ENCODE measurements at places on chromosomes 12 and 14.

- DNase-seq, result no peak
Observed at GRCh38 chr14:61219256-61219655, 61.9 kb downstream of the TMEM30B start.

- DNase-seq, result no peak
Observed at GRCh38 chr14:50854521-50854920, 17.3 kb upstream of the ABHD12B start.

- DNase-seq, result no peak
Observed at GRCh38 chr12:89067421-89068187, 284.7 kb downstream of the DUSP6 start.

DNA sequence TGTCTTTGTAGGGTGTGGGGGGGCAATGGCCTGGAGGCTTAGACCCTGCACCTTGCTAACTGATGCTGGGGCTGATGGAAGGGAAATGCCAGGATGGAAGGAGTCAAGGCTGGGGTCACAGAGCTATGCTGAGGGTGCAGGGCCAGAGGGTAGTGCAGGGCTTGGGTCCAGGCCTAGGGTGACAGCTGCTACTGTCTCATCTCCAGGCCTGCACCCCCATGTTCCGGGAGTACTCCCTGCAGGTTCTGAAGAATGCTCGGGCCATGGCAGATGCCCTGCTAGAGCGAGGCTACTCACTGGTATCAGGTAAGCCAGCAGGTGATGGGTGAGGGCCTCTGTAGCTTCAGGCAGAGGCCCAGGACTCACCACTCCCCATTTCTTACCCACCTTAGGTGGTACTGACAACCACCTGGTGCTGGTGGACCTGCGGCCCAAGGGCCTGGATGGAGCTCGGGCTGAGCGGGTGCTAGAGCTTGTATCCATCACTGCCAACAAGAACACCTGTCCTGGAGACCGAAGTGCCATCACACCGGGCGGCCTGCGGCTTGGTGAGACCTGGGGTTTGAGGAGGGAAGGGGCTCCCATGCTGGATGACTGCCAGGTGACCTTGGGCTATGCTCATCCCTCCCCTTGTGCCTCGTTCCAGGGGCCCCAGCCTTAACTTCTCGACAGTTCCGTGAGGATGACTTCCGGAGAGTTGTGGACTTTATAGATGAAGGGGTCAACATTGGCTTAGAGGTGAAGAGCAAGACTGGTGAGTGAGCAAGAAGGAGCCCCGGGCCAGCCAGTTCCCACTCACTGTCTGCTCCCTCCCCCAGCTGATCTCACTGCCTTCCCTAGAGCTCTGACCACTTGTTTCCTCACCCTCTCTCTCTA, 4.1 kb downstream of the SHMT2 start:
- no peak for DNase-seq

GRCh38 chr12:6722863-6723262, 983 bp upstream of the COPS7A start:
- no peak for DNase-seq

GRCh38 chr12:95600567-95600966, 49.3 kb upstream of the USP44 start:
- no peak for DNase-seq

GRCh38 chr12:71685312-71685906, 473 bp upstream of the TMEM19 start:
- DNase-seq, result no peak

DNA sequence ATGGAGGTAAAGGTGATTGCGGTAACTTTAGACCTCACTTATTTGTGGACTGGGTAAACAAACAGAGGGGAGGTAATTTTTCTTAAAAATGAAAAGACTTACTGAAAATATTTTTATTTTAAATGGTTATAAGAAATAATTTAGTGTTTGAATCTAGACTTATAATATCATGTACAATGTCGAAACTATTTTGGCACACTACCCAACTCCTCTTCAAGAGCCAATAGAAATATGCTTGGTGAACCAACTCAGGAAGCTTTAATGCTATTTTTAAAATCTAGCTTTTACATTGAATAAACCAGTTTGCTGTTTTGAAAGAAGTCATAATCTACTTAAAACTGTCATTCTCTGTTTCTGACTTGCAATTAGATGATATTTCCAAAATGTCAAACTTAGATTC, 175.8 kb upstream of the NPAS3 start:
- no peak for DNase-seq

DNA sequence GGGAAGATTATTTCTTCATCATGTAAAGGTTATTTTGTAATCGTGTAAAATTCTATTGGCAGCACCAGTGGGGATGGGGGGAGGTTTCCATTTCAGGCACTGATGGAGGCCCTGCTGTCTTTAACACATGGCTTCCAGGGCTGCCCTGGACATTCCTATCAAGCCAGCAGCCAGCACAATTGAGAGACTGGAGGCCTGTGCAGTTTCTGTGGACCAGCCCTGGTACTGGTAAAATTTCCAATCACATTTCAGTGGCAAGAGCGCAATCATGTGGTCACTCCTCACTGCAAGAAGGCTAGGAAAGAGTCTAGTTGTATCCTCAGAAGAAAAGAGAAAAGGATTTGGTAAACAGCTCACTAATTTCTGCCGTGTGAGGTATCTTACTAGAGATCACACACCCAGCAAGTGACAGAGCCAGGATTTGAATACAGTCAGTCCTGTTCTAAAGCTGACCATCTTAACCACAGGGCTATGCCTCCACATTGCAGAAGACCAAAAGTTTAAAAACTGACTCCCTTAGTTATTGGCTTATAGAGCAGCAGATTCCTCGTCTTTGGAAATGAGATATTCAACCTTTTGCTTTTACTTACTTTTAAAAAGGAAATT, 179.4 kb upstream of the ARHGAP5 start:
- no peak for DNase-seq

GRCh38 chr12:68435299-68435637, 103.1 kb upstream of the MDM1 start:
- DNase-seq, result no peak

- no peak for DNase-seq
Observed at GRCh38 chr12:12398026-12398859, 41.4 kb downstream of the BORCS5 start.

DNA sequence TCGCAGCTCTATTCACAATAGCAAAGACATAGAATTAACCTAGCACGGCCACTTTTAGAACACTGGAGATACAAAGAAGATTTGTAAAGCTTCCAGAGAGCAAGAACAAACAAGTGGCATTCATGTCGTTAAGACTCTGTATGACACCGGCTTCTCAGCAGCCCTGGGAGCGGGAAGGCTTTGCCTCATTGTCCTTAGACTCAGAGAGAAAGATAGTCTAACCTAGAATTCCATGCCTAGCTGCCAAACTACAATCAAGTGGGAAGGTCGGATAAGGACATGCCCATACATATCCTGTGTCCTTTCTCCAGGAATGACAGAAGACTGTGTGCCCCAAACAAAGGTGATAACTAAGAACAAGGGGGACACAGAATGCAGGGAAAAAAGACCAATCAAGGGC, 1038.3 kb downstream of the BCL11B start:
- DNase-seq, result no peak

DNA sequence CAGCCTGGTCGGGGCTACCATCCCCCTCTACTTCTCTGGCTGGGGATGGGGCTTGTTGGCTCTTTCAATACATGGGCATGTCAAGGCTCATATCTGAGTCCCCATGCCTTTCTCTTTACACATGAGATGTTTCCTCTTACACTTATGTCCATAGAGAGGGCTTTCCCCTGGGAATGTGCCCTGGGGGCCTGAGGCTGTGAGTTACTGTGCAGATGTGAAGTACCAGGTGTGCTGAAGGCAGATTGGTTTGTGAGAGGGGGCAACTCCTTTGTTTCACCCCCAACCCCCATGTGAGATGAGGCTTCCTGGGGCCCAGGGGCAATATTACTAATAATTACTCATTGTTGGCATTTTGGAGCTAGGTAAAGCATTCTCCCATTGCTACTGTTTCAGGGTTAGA, 32.8 kb downstream of the NRXN3 start:
- peak; percentile 6 for DNase-seq

- no peak for DNase-seq
Observed at GRCh38 chr14:80618751-80619329, 322.7 kb downstream of the CEP128 start.

GRCh38 chr14:81285245-81285644, 64.5 kb upstream of the GTF2A1 start:
- no peak for DNase-seq

DNA sequence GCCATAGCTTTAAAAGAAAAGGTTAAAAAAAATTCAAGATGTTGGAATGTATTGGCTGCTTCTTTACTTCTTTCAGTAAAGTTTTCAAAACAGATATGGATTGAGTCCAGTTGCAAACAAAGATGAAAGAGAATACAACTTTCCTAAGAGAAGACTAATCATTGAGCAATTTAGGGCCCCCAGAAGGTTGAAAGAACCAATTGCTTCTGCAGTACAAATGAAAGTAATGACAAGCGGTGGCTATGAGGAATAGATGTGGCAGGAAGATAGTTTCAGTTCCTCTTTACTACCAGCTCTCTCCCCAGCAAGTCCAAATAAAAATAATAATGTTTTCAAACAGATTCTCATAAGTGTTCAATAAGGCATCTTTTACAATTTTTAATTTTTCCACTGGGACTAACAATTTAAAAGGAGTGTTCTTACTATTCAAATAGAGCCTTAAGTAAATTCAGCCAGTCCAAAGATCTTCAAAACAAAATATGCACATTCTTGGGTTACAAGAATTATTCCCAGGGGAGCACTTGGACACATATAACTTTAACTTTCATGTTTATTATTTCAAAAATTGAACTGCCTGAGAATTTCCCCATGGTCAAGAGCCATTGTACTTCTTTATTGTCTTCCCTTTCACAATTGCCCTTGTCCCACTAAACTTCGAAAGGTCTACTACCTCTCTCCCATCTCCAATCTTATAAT, 62.3 kb upstream of the PPP1R12A start:
- no peak for DNase-seq

DNA sequence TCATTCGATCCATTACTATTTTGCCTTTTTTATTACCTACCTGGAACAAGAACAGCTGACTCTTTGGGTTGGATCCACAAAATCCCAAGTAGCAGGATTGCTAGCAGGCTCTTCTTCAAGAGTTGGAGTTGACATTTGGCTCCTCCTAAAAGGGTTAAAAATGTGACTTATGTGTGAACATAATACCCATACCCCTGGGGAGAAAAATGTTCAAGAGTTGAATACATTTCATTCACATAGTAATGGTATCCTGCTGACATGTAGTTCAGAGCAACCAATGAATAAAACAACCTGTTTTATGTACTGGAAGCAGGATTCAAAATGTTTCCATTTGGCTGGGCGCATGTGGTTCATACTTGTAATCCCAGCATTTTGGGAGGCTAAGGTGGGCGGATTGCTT, 264.7 kb downstream of the MED13L start:
- DNase-seq, result no peak

DNA sequence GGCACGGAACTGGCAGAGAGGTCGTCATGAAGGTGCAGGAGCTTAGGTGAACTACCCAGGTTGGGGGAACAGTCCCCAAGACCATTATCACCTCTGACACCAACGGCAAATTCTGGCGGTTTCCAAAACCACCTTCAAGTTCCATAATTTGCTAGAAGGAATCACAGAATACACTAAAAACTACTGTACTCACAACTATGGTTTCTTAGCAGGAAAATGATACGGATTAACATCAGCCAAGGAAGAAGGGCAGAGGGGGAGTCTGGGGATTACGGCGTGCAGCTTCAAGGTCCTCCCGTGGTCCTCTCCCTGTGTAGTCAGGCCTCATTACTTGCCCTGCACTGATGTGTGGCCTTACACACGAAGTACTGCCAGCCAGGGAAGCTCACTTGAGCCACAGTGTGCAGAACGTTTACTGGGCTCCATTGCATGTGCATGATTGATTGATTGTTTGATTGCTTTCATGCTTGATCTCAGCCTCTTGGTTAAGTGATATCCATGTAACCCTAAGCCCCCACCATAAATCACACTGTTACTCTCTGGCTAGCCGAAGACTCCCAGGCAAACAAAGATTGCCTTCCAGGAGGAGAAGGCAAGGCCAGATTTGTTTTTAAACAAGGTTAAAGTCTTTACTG, 837 bp upstream of the STX2 start:
- DNase-seq, result no peak

DNA sequence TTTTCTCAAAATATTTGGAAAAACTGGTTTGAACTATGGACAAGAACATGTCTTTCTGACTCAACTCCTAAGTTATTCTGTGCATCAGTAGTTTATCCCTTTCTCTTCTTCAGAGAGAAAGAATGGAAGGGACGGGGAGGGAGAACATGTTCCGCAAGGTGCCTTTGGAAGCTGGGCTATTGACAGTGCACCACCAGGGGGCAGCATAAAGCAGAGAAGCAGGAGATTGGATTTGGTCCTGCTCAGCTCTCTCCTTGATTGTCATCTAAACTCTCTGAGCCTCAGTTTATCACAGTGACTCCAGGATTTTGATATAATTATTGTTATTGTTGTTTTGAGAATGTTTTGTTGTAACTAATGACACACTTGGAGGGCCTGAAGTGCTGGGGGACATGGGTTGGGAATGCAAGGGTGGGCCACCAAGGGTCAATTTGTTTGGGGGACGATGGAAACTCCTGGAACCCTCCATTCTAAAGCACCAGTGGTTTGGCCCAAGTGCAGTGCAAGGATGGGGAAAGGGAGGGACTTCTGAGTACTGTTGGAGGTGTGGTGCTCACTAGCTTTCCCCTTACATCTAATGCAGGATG, 45.3 kb upstream of the ANO6 start:
- peak; percentile 65 for DNase-seq
